ENCODE measurements at places on chromosomes 1 and 21.
A peak's percentile ranks its signal among the peaks of the same experiment; 100 is the strongest.

- no peak for DNase-seq
Measured at GRCh38 chr1:236457775-236458174, 63.7 kb downstream of the EDARADD start.

DNA sequence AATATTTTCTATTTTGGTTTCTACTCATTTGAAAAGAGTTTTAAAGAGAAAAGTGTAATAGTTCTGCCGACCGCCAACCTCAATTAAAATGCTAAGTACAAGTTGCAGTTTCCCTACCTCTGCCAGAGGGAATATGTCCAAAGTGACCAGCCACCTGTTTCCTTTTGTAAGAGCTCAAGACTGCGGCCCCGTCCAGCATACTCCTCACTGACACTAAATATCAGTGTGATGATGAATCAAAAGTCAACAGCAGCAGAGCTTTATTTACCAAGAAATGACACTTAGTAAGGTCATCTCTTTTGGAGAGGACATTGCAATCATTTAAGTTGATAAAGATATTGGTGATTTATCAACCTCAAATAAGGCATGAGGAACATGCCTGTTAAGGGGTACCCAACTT lies 57.4 kb upstream of the NRIP1 start:
- no peak for DNase-seq

GRCh38 chr1:8671306-8671917 lies 146.0 kb downstream of the RERE start:
- DNase-seq: no peak

GRCh38 chr1:226154593-226154992 lies 31.9 kb downstream of the ACBD3 start:
- no peak for DNase-seq

DNA sequence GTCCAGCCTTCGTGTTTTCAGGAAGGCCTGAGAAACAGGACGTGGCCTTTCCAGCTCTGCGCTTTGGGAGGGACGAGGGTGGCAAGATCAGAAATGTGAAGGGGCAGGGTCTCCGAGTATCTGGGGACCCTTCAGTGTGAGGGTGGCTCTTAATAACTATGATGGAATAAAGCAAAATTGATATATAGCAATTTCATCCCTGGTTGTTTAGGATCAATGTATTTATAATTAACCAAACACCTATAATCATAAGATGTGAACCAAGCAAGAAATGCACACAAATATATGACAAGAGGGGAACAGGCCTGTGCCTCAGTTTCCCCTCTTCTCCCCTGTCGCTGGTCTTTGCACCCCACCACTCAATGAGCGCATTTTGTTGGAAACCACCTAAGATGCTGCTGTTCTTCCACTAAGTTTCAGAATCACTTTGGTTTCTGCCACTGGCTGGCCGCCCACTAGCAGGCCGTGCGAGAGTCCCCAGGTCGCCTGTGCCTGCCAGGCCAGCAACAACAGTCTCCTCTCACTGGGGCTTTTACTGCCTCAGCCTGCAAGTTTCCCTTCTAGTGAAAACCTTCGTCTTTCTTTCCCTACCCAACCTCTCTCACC lies 36.6 kb downstream of the UBASH3A start:
- peak; percentile 77 for DNase-seq

DNA sequence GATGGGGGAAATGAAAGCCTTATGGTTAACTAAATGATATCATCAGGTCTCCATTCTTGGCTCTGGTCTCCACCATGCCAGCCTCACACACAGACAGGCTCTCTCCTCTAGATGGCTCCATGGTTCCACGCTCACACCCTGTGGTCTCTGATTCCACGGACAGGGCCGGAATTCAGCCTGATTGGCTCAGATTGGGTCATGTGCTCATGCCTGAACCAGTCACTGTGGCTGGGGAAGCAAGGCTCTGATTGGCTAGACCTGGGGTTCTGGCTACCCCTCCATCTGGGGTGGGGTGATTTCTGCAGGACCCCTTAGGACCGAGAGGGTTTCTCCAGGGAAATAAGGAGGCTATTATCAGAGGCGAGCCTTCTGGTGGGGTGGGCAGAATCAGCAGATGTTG lies 277.0 kb downstream of the PTPRU start:
- peak; percentile 37 for DNase-seq

GRCh38 chr1:176803596-176803995 lies 340.6 kb downstream of the PAPPA2 start:
- DNase-seq: no peak

DNA sequence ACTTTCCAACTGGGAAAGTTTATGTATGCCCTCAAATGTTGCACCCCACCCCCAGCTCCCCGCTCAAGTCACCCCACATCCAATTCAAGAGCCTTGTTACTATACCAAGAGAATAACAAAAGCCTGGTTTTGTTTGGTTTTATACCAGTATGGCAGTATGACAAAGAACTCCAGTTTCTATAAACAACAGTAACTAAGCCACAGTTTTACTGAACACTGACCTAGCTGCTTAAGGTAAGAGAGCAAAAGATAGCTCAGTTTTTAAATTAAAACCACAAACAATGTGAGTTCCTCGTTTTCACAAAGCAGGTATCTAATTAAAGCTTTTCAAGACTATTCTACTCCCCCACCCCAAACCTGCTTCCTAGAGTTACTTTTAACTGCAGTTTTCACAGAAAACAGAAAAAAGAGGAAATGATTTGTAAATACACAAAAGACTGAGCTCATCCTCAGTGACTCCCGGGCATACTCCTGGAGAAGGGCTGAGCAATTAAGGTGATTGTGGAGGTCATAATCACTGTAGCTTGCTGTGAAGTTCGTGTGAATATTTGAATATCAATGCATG lies 59.3 kb upstream of the LHX8 start:
- DNase-seq: no peak

- no peak for DNase-seq
Measured at GRCh38 chr1:145978471-145978853, 14.0 kb downstream of the POLR3GL start.

- peak; percentile 9 for DNase-seq
Measured at GRCh38 chr1:236122176-236122575, 20.2 kb upstream of the GPR137B start.

GRCh38 chr1:46370214-46370633 lies 23.9 kb upstream of the FAAH start:
- DNase-seq: no peak

- no peak for DNase-seq
Measured at GRCh38 chr21:25175938-25176337, 431.3 kb downstream of the MRPL39 start.

GRCh38 chr1:227134686-227135314 lies 183.5 kb downstream of the CDC42BPA start:
- DNase-seq: no peak

GRCh38 chr1:33667386-33668282 lies 195.2 kb downstream of the ZSCAN20 start:
- DNase-seq: no peak

DNA sequence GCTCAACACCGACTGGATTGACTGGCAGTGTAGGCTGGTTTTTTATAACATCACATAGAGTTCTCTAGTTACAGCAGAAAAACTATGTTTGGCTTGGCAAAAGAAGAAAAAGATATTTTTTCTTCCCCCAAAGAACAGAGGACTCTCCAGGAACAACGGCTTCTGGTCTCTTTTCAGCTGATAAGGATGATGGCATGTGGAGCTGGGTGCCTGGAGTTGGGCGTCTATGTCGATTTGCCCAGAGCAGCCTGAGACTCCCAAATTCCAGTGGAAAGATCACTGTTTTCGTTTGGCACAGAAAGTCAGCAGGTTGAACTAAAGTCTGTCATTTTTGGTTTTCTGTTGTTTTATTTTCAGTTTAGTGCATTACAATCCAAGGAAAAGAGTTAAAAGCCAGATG lies 91.1 kb downstream of the SMYD2 start:
- DNase-seq: no peak

DNA sequence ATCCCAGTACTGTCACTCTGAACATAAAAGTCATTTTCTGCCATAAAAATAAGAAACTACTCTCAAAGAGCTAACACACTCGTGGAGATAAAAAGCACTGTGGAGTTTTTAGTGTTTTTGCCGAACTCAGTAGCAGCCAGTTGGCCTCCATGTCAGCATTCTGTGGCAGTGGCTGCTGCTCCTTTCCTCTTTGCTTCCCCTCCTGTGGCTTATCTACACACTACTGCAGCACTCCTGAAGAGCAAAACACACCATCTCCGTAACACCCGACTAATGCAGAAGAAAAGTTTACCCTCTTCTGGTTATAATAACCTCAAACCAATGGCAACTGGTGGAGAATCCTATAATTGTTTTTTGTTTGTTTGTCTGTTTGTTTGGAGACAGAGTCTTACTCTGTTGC lies 44.9 kb downstream of the RAB3GAP2 start:
- no peak for DNase-seq

DNA sequence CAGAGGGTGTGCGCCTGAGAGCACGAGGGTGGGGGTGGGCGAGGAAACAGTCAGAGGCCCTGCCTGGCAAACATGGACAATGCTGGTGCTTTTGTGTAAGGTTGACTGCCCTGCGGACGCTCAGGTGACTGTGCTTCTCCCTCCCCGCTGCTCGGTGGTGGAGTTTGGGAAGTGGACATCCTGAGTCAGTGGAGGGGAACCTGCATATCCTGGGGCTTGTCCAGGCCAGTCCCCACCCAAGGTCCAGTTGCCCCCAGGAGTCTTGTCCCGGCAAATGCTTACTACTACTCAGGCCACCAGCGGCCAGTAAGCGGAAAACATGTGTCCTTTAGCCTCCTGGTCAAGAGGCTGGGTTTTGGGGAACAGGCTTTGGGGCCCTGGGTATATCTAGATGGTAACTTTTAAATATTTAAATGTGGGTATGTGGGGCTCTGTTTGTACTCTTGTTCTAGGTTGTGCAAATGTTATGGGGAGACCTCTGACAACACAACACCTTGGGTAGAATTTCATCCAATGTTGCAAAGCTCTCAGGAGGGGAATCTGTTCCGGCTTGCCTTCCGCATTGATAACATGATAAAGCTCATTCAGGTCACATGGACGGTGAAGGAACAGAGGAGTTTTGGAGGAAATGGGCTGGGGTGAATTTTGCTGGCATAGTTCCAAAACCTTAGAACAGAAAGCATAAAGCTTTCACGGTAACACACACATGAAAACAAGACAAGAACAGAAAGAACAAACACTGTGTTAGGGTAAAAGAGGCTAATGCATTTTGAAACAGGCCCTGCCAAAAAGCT lies 364.9 kb downstream of the PRDM2 start:
- DNase-seq: no peak

GRCh38 chr1:227793948-227794816 lies 21.3 kb upstream of the PRSS38 start:
- no peak for DNase-seq

DNA sequence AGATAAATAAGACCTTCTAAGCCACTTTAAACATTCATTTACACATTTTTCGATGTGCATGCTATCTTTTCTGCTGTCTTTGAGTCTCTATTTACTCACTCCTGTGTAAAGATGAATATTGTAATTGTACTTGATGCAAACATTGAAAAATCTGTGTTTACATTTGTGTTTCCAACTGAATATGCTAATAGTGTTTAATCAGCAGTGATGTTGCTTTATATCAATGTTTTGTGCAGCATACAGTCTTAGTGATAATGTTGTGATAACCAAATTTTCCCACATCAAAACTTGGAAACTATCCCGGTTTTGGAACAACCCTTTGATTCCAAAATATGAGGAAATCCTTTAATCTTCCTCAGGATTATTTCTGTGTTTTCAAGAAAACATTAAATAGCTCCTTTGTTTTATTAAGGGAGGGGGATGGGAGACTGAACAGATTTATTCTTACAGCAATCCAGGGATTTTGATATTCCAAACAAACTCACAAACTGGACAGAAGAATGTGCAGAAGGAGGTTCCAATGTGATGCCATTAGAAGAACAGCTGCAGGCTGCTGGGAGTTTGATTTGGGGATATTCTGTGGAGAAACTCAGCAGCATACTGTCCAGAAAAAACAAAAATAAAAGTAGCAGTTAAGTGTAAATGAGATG lies 248.0 kb downstream of the S1PR1 start:
- DNase-seq: no peak

- DNase-seq: no peak
Measured at GRCh38 chr1:25209516-25209915, 22.8 kb downstream of the SYF2 start.

- DNase-seq: no peak
Measured at GRCh38 chr21:31902438-31902837, 29.6 kb downstream of the HUNK start.

DNA sequence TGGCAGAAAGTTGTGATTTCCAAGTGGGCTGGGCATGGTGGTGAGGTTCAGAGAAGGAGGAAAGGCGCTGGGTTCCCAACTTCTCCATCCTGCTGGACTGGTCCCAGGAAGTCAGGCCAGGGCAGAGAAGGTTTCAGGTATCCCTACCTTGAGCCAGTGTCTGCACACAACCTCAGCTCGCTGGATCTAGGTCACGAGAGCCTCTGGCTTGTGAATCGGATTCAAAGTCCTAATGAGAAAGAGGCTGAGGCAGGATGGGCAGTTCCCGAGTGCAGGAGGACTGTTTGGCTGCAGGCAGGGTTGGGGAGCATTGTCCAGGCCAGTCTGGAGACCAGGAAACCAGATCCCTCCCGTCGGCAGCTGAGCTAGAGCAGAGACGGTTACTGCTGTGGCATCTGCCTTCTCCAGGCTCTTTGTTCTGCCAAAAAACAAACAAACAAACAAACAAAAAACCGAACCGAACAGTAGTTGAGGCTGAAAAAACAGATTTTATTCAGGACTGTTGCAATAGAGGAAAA lies 19.5 kb upstream of the IGSF21 start:
- DNase-seq: no peak

DNA sequence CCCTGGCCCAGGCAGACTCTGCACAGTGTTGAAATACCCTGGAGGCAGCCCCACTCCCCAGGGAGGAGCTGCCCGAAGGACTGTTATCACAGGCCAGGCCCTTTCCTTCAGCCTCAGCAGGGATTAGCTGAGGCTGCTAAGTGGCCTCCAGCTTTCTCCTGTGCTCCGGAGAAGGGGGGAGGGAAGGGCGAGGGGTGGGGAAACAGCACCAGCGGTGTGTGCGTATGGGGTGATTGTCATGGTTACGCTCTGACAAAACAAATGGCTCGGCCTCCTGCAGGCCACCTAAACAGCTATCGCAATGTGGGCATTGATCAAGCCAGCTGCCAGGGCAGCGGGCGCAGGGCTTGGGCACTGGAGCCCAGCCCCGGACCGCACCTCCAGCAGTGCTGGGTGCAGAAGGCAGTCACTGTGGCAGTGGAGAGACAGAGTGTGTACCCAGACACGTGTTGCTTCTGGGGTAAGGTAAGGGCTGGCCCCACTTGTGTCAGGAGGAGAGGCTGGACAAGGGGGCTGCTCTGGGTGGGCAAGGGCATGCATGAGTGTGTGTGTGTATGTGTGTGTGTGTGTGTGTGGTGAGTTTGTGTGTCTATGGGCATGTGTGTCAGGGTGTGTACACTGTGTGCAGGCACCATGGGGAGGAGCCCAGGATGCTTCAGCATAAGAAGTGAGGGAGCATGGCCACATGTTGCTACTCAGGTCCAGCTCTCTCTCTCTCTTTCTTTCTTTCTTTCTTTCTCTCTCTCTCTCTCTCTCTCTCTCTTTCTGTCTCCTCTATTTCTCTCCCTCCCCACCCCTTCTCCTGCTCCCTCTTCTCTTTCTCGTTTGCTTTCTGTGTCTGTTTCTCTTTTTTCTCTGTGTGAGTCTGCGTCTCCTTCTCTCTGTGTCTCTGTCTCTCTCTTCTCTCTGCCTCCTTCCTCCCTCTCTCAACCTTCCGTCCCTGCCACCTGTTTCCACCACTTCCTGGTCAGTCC lies at the start of gene VWA5B1:
VWA5B1 (plus strand) TSS at position 252 of the 974 bp plus-strand sequence. CDS start 19,727 bp downstream, outside the sequence.
- no peak for DNase-seq
